CD4-positive, alpha-beta T cell treated with Interleukin-4 for 1 hour (primary cell): ENCODE measurements at places on chromosomes 16 and 17.

GRCh38 chr17:60622961-60623360 is 23.0 kb downstream of the PPM1D start:
- no peak for DNase-seq

- DNase-seq, result no peak
Observed at GRCh38 chr16:80974649-80975376, 31.9 kb downstream of the CMC2 start.

DNA sequence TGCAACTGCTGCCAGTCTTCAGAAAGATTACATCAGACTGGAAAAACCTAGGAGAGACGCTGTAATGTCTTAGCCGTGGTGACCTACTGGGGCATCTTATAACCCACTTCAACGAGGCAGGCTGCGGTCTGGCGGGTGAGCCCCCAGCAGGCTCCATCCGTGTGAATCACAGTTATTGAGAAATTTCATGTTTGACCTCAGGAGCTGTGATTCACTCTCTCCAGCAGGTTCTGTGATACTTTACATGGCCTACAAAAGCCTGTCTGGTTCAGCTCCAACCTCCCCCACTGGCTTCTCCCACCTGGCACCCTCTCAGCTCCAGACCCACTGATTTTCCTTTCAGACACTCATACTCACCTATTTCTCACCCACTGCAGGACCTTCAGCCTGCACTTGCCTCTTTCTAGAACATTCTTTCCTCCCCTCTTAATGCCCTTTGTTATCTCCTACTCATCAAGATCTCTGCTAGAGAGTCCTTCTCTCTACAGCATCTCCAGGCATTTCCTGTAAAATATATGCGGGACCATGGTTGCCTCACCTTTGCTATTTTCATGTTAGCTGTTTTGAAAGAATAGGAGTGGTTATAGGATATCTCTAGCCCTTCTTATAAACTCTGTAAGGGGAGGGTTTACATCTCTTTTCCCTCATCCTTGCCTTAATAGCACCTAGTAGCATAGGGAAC is 227.9 kb downstream of the MAF start:
- DNase-seq, result peak; percentile 37

DNA sequence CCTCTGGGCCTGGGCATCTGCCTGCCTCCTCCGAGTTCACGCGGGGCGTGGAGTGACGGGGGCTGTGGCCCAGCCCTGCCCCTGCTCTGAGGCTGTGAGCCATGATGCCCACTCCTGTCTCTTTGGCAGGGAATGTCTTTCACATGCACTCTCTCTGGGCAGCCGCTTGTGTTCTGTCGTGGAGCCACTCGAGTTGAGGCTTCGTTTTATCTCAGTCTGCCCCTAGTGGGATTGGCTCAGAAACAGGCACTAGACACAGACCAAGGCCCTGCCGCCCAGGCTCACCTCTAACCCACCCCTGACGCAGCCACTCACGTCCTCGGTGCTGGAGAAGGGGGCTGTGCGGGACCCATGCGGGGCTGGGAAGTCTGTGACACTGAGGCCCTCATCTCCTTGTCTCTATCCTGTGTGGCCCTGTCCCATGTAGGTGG is 67.5 kb upstream of the KCTD5 start:
- DNase-seq, result no peak

GRCh38 chr17:70808596-70808995 is 639.3 kb downstream of the KCNJ2 start:
- DNase-seq, result no peak

DNA sequence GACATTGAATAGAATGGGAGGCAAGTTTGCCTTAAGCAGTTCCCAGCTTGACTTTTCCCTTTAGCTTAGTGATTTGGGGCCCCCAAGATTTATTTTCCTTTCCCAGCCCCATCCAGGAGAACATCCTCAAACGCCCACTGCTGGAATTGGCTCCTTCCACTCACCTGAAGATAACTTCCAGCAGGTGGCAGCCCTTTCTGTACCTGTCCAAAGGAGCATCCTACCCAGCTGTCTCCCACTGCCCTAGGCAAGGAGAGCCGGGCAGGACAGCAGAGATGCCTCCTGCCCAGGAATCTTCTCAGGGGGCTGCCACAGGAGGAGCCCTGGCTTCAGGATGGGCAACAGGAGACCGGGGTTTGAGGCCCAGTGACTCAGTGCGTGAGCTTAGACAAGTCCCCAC is 6.4 kb downstream of the CACNG5 start:
- no peak for DNase-seq
